ENCODE measurements at places on chromosomes 2 and 18.

DNA sequence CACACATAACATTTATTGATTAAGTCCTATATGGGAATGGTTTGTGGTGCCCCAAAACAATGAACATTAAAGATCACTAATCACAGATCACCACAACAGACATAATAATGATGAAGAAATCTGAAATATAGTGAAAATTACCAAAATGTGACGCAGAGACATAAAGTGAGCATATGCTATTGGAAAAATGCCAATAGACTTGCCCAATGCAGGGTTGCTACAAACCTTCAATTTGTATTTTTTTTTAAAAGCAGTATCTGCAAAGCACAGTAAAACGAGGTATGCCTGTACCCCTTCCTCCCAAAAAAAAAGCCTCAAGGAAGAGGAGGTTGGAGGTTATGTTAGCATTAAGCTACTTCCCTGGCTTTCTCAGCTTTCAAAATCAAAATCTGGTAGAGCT, 131.1 kb downstream of the RBMS1 start:
- no peak for DNase-seq

DNA sequence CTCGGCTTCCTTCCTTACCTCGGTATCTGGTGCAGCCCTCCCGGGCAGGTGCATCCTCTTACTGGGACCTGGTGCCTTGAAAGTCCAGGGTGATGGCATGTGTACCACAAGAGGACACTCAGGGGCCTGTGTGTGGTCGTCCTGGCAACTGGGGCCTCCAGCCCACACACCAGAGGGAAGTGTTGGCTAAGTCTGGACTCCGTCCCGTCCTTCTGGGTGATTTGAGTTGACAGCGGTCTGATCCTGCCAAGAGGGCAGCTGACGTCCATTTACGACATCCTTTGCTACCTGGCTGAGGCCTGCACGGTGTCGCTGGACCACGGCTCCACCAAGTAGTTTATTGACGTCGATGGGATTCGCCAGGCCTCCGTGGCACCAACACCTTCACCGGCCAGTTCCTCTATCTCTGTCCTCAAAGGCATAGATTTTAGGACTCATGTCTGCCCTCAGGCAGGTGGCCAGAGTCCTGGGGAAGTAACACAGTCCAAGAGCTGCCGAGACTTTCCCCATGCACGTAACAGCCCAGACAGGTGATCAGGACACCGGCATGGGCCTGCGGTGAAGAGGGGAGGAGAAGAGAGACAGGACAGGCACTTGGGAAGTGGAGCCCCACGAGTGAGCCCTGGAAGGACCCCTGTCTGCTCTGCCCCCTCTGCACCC, 186.0 kb upstream of the HDAC4 start:
- DNase-seq = no peak

- no peak for DNase-seq
Observed at GRCh38 chr2:55761526-55761925, 67.9 kb upstream of the PNPT1 start.

GRCh38 chr2:28453396-28453795, 42.5 kb upstream of the PLB1 start:
- DNase-seq = no peak

- DNase-seq = no peak
Observed at GRCh38 chr2:119431155-119431975, at the start of gene TMEM37. TSS of gene TMEM37 (plus strand) at chr2:119431854. CDS start at chr2:119431904, 50 bp downstream.

- DNase-seq = no peak
Observed at GRCh38 chr2:18834341-18834740, 245.0 kb upstream of the NT5C1B start.

- no peak for DNase-seq
Observed at GRCh38 chr18:33579349-33580215, 1.6 kb downstream of the ASXL3 start.

DNA sequence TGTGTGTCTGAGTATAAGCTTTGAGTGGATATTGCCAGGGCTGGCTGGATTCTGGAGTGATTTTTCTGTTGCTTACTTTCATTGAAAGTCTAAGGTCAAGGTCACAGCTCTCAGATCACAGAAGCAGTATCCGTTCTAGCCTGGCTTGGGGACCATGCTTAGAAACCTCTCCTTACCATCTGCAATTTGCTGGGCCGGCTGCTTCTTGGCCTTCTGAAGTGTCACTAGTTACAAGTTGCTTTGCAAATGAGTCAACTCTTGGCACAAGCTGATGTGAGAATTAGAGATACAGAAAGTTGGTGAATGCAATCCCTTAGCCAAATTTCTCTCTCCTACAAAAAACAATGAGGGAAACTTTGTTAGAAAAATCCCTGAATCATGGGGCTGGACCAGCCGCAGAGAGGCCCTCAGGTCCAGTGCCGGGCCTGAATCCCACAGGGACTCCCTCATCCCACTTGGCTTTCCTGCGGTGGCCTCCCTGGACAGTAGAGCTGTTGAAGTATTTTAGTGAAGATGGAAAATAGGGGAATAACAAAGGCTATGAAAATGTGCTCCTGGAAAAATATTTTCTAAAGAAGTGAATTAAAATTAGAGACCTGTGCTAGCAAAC, 92.7 kb upstream of the CNGA3 start:
- DNase-seq = no peak

GRCh38 chr2:126828491-126828890, 70.2 kb upstream of the TEX51 start:
- no peak for DNase-seq

DNA sequence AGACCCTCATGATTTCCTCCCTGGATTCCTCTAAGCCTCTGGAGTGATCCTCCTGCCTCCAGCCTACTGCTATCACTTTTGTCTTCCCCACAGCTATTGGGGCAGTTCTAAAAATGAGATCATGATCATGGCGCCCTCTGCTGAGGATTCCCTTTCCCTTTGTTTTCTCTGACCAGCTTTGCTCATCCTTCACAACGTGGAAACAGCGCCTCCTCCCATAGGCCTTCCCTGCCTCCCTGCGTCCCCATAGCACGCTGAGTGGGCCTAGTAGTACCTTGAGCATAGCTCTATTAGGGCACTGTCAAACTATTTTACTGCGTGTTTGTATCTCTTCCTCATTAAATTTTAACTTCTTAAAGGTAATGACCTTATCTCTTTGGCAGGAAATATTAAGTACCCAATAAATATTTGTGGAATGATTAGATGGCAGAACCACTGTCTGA, 207.0 kb upstream of the FANCL start:
- DNase-seq = no peak

- no peak for DNase-seq
Observed at GRCh38 chr2:70746094-70746974, 21.7 kb downstream of the ADD2 start.

GRCh38 chr2:149027590-149028250, 10.8 kb upstream of the LYPD6B start:
- no peak for DNase-seq

- no peak for DNase-seq
Observed at GRCh38 chr18:41227993-41228392, 727.0 kb upstream of the PIK3C3 start.

DNA sequence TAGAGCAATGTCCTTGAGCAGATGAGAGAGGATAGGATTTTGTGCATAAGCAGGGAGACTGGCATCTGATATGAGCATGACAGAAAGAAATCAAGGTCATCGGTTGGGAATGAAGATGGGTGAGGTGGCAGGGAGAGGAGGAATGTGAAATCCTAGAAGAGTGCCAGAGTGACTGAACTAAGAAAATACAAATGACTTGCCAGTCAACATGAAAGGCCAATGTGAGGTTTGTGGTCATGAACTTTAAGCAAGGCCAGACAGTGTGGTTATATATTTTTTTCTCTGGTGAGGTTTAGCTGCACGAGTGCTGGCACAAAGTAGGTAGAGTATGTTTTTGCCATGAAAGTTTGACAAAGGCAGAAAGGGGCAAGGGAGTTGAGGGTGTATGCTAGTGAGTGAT, 21.2 kb downstream of the QPCT start:
- no peak for DNase-seq

DNA sequence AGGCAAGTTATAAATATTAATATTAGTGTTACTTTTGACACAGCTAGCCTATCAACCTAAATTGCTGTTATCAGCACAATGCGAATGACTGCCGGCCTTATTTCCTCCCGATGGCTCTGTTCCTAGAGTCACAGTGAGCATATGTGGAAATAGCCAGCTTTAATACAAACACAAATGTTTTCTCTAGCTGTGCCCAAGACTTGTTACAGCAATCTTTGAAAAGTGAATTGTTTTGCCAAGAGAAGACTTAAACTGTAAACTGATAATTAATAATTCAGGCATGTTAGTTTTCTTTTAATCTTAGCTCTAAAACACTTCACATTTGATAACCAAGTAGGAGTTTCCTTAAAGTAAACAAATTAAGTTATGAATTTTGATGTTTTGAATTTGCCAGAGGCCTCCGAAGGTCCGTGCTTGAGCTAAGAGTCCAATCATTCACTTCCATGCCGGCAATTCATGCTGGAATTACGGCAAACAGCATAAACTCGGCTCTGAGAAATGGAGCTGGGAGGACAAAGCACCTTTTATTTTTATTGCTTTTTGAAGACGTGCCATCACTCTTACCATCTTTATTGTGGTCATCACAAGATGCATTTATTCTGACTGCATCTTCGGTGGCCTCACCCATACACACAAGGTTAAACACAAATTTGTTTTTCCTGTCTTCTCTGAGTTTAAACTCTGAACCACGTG, 184.5 kb upstream of the CWC22 start:
- DNase-seq = no peak

DNA sequence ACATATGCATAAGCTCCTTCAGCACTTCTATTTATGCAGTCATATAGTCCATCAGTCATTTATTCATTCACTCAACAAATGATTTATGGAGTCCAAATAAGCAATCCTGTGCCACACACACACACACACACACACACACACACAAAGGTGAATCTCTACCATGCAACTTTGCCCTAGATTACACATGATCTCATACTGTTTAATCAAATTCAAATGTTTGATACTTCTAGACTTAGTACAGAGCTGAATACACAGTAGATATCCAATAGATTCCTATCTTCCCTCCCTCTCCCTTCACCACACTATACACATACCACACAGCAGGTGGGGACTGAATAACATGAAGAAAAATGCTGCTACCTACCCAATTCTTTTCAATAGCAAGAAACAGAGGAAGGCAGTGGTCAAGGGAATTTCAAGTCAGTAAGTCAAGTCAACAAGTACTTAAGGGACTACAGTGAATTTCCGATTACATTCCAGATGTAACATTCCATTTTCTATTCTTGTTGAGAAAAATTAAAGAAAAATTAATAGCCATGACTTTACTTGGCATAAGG, 65.4 kb downstream of the EPG5 start:
- DNase-seq = no peak

- no peak for DNase-seq
Observed at GRCh38 chr18:53698907-53699306, 525.6 kb downstream of the MBD2 start.

GRCh38 chr2:219737270-219737691, 109.9 kb downstream of the SLC4A3 start:
- no peak for DNase-seq

- no peak for DNase-seq
Observed at GRCh38 chr18:42914476-42914875, 201.0 kb downstream of the RIT2 start.

DNA sequence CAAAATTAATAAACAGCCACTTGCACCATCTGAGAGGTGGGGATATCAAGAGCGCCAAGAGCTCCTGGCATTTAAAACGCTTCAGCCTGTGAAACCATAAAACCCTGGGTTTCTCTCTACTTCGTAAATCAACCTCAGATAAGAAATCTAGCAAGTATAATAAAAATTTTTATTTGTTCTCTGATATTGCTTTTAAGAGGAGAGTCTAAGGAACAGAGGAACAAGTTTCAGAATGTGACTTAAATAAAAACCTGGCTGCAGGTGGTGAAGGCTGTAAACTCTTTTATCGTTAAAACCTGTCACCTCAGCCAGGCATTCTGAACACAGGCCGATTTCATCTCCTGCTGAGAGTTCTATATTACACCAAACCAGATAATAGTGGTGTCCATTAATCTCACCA, 9.9 kb downstream of the DYTN start:
- DNase-seq = no peak

GRCh38 chr2:109555346-109555900, 58.3 kb downstream of the SEPTIN10 start:
- DNase-seq = no peak

- no peak for DNase-seq
Observed at GRCh38 chr2:173226899-173227698, 127.6 kb upstream of the CDCA7 start.

GRCh38 chr18:79069717-79070151, 540 bp downstream of the ATP9B start:
- no peak for DNase-seq

DNA sequence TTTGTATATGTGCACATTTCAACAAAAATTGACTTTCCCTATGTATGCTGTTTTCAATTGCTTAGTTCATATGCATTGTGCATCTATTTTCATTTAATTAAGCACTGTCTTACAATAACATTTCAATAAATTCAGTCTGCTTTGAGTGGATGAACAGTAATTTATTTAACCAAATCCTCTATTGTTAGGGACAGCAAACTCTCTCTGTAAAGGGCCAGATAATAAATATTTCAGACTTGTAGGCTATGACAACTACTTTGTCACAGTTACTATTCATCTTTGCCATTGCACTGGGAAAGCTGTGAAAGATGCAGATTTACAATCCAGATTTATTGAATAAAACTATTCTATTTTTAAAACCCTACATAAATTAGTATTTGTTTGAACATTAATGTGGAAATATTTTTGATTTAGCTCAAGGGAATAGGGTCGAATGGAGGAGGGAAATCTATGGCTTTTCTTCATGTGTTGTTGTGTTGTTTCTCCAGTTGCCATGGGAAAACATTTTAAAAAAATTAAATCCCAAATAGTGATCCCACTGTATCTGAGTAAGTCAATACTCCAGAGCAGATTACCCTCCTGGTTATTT, 14.2 kb upstream of the RAB27B start:
- DNase-seq = no peak

GRCh38 chr18:58382446-58382845, 246.4 kb downstream of the ALPK2 start:
- no peak for DNase-seq

- DNase-seq = no peak
Observed at GRCh38 chr2:202007983-202008354, 25.7 kb upstream of the FZD7 start.

DNA sequence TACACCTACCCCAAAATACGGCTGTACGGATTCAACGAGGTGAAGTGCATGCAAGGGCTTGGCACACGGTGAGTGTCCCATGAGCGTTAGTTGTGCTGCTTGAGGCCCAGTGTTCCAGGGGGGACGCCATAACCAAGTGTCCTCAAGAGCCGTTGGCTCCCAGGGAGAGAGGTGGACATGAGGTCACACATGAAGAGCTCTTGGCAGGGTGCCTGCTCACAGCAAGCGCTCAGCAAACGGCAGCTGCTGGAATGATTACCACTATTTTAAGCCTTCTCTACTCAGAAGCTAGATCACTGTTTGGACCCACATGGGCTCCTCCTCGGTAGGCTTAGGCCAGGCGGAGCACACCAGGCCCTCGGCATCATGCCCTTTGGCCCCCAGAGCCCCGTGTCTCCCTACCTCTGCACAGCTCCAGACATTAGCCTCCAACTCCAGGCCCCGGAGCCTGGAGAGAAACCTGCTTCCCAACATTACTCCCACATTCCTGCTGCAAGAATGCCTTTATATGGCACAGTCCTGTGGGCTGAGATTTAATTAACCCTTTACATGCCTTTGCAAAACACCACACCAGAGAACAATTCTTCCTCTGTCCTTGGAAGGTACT, 68.4 kb upstream of the PPP1CB start:
- DNase-seq = no peak

All from mesenteric fat pad (tissue), 1 donor.